Fibroblast of lung (primary cell): ENCODE measurements at places on chromosomes 16 and 17. TPM values are rescaled to one million over a fixed set of nuclear protein-coding genes. Genes with fewer than 3 reads are reported as not detected.

The EPX gene
- not detected in 2 replicates for total RNA-seq

The PLD6 gene
- total RNA-seq, result 6.7 and 7.8 TPM in 2 replicates

The CACNB1 gene
- total RNA-seq, result 2.3 and 5.9 TPM in 2 replicates

The SLC16A6 gene
- 1.5 and 8.3 TPM in 2 replicates for total RNA-seq

The ETV4 gene
- 0.33 and 0.51 TPM in 2 replicates for total RNA-seq

The CDH5 gene
- total RNA-seq, result under 0.01 TPM in 1 of 2 replicates, not detected in the other

The ZSCAN32 gene
- total RNA-seq, result 10.0 and 13.7 TPM in 2 replicates

The KRTAP9-9 gene
- total RNA-seq, result not detected in 2 replicates

The MYH8 gene
- total RNA-seq, result not detected in 2 replicates

The SETD1A gene
- total RNA-seq, result 1.5 and 3.5 TPM in 2 replicates

The CHD3 gene
- 144 and 165 TPM in 2 replicates for total RNA-seq

The PMP22 gene
- 74.0 and 99.1 TPM in 2 replicates for total RNA-seq
